ENCODE measurements at places on chromosomes 6 and 20. TPM values are rescaled to one million over a fixed set of nuclear protein-coding genes. Genes with fewer than 3 reads are reported as not detected.
A peak's percentile ranks its signal among the peaks of the same experiment; 100 is the strongest.

The TRDN gene
- polyA plus RNA-seq, result 1.8 TPM

The PRR18 gene
- polyA plus RNA-seq, result 0.43 TPM

The BLTP3A gene
- polyA plus RNA-seq, result 13.6 TPM

The AAR2 gene
- polyA plus RNA-seq, result 46.3 TPM

The NT5E gene
- polyA plus RNA-seq, result 5.4 TPM

DNA sequence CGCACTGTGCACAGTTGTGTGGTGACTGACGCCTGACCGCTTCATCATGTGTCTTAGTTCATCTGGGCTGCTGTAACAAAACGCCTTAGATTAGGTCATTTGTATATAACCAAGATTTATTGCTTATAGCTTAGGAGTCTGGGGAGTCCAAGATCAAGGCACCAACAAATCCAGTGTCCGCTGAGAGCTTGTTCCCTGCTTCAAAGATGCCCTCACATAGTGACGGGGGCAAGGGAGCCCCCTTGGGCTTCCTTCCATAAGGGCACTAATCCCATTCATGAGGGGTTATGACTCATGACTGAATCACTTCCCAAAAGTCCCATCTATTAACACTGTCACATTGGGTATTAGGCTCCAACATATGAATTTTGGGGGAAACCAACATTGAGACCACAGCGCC lies 34.6 kb downstream of the CYP24A1 start:
- no peak for DNase-seq

GRCh38 chr6:15364401-15365037 lies 118.7 kb downstream of the JARID2 start:
- DNase-seq, result no peak

DNA sequence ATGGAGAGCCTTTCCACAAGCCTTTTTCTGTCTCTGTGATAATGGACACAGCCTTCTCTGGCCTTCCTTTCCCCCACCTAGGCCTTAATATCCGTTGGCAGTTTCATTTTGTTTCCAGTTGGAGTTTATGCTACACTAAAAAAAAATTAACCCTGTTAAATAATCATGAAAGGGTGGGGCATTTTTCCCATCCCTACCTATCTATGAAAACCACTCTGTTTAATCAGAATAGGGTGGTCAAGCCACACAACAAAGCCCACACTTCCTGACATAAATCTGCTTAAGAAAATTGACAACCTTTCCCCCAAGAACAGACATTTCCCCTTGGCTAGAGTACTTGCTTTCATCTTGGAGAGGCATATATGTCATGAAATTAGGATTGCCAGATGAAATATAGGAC lies 14.2 kb downstream of the TXLNB start:
- no peak for DNase-seq

- DNase-seq, result no peak
These were observed 626.5 kb upstream of the MAP3K7 start for GRCh38 chr6:91213229-91213901.

DNA sequence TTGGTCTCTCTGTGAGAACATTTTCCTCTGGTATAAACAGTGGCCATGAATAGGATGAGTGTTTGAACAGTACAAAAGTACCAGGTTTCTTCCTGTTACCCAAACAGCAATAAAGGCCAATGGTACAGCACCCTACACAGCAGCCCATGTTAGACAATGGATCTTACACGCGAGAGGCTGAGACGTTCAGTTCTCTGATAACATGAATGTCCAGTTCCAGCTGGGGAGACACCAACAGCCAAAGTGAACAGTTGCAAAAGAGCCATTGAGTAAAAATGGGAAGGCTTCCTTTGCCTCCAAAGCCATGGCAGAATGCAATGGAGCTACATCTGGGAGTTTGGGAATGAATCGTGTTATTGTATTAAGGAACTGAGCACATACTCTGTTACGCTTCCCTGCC lies 246.8 kb upstream of the SGK1 start:
- no peak for DNase-seq

DNA sequence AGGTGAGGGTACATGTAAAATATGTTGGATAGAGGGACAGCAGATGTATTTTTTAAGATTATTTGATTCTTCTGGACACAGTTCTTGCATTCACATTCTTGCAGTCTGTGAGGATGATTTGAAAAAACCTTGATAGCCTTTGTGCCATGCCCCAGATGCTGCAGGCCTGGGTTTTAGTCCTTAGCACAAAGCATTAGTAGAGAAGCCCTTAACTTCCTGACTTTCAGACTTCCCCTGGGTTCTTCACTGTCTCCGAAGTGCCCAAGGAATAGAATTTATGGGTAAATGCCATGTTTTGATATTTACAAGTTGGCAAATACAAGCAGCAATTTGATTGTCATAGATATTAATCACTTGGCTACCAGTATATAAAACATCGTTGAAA lies 67.6 kb upstream of the SUPT3H start:
- no peak for DNase-seq

DNA sequence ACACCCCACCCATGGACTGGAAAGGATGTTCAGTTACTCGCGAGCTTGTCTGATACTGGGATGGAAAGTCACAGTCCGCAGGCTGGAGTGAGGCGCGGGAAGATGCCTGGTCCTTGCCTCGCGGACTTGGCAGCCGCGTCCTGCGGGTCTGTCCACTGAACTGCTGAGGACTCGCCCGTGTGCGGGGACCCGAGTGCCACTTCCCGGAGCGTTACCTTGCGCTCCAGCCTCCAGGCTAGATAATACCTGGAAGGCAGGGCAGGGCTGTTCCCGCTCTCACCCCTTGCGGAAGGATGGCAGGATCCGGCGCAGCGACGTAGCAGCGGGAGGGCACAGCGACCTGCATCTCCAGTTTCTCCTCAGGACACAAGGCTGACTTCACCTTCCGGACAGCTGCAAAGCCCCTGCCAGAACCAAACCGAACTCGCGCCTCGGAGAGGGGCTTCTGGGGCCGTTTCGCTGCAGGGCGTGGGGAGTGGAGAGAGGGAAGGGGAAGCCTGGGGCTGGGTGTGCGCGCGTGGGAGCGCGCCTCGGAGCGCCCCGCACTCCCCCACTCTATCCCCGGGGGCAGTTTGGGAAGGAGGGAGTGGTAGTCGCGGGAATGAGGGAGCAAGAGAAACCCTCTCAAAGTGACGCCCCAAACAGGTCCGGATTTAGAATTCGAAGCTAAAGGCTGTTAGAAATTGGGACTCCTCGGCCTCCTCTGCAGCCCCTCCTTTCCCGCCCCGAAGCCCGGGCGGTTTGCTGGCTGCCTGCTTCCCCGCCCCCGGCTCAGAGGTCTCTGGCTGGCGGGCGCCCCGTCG lies at the start of gene KCNQ5:
KCNQ5 (plus strand) TSS at position 774 of the 803 bp plus-strand sequence.
- DNase-seq, result no peak

DNA sequence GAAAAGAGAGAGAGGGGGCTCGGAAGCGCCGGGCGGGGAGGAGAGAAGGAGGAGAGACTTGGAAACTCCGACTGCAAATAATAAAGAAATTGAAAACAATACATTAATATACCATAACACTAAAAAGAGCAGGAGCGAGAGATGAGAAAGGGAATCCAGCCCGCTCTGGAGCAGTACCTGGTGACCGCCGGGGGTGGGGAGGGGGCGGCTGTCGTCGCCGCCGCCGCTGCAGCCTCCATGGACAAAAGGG lies 338 bp downstream of the E2F3 start:
- no peak for DNase-seq

DNA sequence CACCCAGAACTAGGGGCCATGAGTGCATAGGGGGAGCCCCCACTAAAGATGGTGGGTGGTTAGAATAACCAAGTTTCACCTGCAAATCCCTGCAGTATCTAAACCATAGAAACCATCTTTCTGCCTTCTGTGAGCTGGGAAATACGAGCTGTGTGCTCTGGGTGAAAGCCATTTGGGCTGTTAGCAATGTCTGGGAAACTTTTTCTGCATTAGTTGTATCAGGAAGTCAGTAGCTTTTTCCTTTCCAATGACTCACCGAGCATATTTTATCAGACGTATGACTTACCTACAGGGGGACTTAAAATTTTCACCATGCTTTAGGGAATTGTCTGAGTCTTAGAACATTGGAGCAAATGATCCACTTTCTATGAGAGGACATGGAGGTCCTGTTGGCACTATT lies 584.0 kb downstream of the QKI start:
- no peak for DNase-seq

GRCh38 chr20:62487561-62488354 lies 12.0 kb upstream of the GATA5 start:
- DNase-seq, result no peak

DNA sequence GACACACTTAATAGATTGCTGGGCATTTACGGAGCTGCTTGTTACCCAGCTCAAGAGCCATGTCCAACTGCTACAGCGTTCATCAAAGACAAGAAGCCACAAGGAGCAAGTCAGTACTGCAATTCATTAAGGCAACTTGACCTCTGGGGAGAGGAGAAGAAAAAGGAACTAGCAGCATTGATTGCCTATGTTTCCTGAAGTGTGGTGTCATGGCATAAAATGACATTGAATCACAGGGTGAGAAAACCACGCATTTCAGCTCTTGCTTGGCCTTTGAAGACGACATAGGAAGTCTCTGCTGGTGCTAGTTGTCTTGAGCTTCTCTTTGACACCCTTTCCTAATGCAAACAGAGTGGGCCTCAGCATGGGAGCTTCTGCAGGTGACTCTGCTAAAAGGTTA lies 139.1 kb downstream of the CDH26 start:
- DNase-seq, result no peak

- no peak for DNase-seq
These were observed 108.4 kb upstream of the MAP3K7 start for GRCh38 chr6:90695316-90695715.

DNA sequence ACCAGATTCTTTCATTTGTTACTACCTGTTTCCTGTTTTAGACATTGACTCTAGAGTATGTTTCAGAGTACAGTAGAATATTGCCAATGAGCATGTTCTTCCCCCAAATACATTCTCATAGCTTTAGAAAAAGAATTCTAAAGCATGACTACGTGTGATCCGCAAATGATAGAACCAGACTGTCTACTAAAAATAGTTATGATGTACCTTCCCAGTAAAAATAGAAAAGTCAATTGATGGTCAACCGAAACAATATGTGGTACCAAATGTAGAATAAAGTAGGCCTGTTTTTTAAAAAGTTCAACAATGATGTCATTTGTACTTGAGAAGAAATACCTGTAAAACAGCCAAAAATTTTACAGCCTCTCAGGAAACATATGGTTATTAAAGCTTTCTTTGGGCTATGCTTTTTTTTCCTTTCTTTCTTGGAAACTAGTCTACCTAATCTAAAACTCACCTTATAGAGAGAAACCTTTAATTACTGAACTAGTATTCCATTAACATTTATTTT lies 130.1 kb upstream of the MTHFD1L start:
- no peak for DNase-seq

- DNase-seq, result no peak
These were observed 122.9 kb upstream of the QKI start for GRCh38 chr6:163291622-163292021.

GRCh38 chr20:63681609-63682142 lies 14.8 kb upstream of the TNFRSF6B start:
- DNase-seq, result no peak

DNA sequence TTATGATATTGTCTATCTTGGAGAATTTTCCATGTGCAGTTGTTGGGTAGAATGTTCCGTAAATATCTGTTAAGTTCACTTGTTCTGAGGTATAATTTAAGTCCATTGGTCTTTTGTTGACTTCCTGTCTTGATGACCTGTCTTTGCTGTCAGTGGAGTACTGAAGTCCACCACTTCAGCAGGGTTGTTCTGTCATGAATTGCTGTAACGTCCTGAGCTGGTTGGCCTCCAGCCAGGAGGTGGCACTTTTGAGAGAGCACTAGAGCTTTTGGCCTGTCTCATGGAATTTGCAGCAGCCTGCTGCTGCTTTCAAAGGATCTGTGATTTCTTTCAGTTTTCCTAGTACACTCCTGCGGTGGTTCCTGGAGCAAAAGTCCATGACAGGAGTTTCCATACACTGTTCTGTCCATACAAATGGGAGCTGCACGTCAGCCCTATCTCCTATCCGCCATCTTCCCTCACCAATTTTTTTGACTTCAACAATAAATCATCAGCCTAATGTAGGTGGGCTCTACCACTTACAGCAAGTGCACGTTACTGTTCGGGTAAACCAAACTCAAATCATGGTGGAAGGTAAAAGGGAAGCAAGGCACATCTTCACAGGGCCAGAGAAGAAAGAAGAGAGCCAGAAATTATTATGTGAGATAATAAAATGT lies 46.9 kb upstream of the TRERF1 start:
- no peak for DNase-seq

GRCh38 chr6:22466665-22467245 lies 102.6 kb upstream of the HDGFL1 start:
- no peak for DNase-seq

- DNase-seq, result no peak
These were observed 27.1 kb downstream of the PDE10A start for GRCh38 chr6:165635965-165636364.

DNA sequence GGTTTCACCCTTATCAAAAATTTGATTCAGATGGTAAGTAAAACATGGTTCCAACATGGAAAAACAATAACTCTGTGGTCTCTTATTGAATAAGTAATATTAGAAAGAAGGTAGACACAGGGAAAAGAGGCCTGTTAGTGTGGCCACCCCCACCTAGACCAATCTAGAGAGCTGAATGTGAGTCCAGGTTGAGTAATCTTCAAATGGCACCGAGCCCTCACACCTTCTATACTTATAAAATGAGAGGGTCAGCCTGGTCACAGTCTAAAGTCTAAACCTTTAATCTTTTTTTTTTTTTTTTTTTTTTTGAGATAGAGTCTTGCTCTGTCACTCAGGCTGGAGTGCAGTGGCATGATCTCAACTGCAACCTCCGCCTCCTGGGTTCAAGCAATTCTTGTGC lies 6.9 kb downstream of the FAM184A start:
- no peak for DNase-seq

- DNase-seq, result peak; percentile 89
These were observed at the start of gene SPEF1 for GRCh38 chr20:3781153-3781910. SPEF1 (minus strand) TSS chr20:3781448; CDS start chr20:3781287, 161 bp downstream.

DNA sequence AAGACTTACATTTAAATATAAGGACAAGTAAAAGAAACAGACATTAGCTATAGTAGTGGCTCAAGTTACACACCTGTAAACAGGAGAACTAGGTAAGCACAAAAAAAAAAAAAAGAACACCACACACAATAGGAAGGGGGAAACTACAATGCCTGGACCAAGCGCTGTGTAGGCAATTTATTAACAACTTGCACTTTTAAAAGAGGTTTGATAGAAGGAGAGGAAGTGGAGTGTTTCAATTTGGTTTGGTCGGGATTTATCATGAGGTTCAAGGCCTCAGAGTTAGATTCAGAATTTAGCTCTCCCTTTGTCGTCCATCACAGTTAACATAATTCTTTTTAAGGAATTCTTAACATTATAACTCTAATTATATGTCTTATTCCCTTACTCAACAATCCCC lies 1.1 kb upstream of the USP49 start:
- DNase-seq, result no peak

- DNase-seq, result no peak
These were observed 59.4 kb upstream of the TMEM200A start for GRCh38 chr6:130306377-130306776.

DNA sequence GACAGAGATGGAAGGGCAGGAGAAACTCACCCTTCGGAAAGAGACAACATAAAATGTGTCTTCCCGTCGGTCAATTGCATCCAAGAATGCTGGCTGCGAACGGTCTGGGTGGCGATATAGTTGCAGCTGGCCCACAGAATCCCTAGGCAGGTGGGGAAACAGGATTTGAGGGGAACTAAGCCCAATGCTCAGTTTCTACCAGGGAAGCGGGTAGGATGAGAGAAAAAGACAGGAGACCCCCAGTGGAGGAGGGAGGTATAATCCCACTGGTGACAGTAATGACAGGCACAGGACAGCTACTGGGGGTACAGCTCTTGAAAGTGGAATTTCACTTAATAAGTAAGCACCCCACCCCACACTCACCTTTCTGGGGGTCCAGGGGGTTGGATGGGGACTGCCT lies 7.5 kb upstream of the TNXB start:
- no peak for DNase-seq

GRCh38 chr6:139927236-139927635 lies 552.8 kb upstream of the CITED2 start:
- DNase-seq, result no peak
